ENCODE measurements at places on chromosomes 3 and 15.

DNA sequence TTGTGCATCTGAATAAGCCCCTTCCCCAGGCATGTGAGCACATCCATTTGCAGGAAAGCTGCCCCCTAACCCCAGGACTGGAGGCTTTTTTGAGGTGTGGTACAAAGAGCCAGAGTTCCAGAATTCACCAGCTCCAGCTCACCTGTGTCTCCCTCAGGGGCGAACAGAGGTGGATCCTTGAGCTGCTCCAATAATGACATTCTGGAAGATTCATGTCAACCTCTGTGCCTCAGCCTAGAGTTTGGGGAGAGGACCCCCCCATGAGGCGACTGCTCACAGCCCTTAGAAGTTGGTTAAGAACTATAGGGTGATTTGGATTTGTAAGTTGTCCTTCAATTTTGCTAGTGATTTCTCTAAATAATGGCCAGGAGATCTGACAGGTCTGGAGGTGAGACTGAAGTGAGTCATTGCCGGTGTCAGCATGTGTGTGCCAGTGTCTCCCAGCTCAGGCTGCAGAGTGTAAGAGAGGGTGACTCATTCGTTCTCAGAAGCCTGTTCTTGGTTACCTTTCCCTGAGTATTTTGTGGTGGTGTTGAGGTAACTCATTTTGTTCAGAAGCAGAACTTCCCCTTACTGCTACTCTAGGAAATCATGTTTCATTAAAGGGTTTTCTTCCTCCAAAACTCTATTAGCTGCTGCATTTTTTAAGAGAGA, 136.9 kb upstream of the TOPAZ1 start:
- DNase-seq, result peak; percentile 73

- no peak for DNase-seq
These were observed 180.4 kb downstream of the UACA start for GRCh38 chr15:70583006-70583405.

- no peak for DNase-seq
These were observed 27.5 kb downstream of the APBA2 start for GRCh38 chr15:28913171-28913765.

DNA sequence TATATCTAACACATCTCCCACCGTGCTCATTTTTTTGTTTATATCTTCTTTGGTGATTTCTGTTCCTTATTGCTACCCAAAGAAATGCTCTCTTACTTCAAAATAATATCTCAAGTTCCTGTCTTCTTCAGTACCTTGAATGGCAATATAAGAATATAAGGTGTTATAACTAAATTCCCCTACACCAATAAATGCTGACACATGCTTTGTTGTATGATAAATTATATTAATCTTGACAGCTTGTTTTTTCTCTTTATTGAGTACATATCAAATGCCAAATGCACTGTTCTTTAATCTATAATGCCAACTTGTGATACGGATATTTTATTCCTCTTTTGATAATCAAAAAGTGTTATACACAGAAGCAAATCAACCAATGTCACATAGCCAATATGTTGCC, 540.3 kb downstream of the PYDC2 start:
- DNase-seq, result no peak

- no peak for DNase-seq
These were observed 3.3 kb downstream of the RPL15 start for GRCh38 chr3:23920151-23920655.

- DNase-seq, result no peak
These were observed 2.2 kb upstream of the ISG20 start for GRCh38 chr15:88636654-88637053.

DNA sequence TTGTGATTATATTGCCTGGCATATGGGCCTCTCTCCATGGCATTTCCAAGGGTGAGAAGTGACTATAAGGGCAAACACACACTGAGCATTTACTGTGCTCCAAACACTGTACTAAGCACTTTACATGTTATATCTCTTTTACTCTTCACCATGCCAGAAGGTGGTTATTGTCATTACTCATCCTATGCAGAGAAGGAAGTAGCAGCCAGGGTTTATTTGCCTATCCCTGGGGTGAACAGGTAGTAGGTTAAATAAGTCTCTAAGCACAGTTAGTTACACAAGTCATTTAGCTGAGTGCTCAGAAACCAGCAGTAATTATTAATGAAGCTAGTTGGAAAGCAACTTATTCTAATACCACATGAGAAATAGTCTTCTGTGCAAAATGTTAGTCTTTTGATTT, 109.9 kb upstream of the SYNPR start:
- no peak for DNase-seq

- DNase-seq, result no peak
These were observed 508.5 kb upstream of the ATP11B start for GRCh38 chr3:182284793-182285192.

GRCh38 chr15:80607287-80607980, 87.7 kb upstream of the ABHD17C start:
- no peak for DNase-seq

DNA sequence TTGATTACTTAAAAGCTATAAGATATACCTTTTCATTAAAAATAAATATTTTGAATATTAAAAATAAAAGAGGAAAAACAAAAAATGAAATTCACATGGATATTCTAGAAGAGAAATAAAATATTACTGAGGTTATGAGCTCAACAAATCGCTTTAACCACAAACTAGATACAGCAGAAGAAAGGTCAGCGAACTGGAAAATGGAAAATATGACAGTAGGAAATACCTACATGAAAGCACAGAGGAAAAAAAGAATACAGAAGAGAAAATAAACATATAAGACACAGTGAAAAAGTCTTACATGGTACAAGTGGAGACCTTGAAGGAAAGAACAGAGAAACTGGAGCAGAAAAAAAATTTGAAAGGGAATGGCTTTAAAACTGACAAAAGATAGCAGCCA, 33.2 kb downstream of the SCAPER start:
- no peak for DNase-seq

Measured in AG08395 (cell line).